Activated CD4-positive, alpha-beta T cell treated with anti-CD3 and anti-CD28 coated beads, Interleukin-2, amount 50 U/mL, for 24 hours (primary cell): ENCODE measurements at places on chromosomes 11 and 22.

DNA sequence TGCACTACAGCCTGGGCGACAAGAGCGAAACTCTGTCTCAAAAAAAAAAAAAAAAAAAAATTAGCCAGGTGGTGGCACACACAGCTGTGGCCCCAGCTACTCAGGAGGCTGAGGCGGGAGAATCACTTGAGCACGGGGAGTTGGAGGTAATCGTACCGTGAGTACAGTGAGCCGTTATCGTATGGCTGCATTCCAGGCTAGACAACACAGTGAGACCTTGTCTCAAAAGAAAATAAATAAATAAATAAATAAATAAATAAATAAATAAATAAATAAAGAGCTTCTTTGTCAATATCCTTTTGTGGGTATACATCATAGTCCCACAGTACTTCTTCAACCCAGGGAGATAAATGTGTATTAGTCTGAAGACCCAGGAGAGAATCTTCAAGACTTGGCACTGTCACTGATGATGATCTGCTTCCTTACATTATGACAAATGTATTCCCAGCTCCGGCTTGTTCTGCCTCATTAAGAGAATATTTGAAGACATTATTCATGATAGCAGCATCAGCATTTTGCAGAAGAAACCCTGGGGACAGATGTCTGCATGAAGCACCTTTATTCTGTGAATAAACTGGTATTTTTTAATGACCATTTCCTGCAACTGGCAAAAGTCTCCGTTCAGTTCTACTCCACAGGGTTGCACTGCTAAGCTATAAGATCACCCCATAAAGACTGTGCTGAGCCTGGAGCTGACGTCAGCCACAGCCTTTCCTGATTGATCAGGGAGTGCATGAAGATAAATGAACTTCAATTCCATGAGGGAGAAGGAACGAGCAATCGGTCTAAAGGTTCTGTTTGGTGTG lies 1.6 kb upstream of the ACY3 start:
- DNase-seq: no peak

- DNase-seq: no peak
Measured at GRCh38 chr11:12962306-12962705, 46.8 kb upstream of the RASSF10 start.

DNA sequence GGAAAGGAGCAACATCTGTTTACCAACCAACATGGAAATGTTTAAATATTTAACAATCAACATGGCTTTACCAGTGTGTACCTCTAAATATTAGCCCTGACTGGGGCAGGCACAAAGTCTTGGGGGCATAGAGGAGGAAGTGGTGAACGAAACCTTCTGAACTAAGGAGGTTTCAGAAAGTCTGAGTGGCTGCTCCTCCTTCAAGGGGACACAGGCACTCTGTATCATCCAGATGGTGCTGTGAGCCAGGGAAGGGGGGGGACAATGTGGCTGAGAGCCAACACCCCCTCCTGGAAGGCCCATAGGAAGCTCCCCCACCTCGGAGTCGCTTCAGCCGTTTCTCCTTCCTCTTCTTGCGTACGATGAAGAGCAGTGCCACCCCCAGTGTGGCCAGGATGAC lies 107.7 kb downstream of the CEP164 start:
- DNase-seq: no peak

DNA sequence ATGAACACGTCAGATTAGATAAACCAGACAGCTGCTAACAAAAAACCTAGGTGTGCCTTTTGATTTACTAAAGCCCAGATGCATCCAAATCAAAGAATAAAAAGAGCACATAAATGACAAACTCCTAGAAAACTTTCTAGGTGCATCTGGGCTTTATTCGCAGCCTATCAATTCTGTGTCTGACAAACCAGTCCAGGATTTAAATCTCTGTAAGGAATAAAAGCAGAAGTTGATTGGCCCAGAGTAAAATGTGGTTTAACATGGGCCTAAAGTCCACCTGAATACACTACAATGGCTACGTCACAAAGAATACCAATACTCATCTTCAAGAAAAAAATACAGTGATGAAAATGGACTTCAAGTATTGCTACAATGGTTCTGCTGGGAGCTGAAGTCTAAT lies 66.8 kb downstream of the SOX6 start:
- no peak for DNase-seq

GRCh38 chr11:73420136-73420535 lies 43.9 kb downstream of the RELT start:
- no peak for DNase-seq

DNA sequence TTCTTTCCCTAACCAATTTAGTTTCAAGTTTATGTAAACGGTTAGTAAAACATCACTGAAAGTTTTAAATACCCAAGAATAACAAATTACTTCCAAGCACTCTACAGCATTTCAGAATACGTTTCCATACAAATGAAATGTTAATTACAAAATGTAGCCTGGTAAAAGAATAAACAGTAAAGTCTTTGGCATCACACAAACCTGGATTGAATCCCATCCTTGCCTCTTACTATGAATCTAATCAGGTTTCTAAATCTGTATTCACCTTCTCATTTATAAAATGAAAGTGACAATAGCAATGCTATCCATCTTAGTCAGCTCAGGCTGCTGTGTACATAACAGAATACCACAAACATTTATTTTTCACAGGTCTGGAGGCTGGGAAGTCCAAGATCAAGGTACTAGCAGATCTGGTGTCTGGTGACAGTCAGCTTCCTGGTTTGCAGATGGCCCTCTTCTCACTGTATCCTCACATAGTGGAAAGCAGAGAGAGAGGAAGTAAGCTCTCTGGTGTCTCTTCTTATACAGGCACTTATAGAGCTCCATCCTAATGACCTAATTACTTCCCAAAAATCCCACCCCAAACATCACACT lies 19.2 kb downstream of the FAM168A start:
- no peak for DNase-seq

DNA sequence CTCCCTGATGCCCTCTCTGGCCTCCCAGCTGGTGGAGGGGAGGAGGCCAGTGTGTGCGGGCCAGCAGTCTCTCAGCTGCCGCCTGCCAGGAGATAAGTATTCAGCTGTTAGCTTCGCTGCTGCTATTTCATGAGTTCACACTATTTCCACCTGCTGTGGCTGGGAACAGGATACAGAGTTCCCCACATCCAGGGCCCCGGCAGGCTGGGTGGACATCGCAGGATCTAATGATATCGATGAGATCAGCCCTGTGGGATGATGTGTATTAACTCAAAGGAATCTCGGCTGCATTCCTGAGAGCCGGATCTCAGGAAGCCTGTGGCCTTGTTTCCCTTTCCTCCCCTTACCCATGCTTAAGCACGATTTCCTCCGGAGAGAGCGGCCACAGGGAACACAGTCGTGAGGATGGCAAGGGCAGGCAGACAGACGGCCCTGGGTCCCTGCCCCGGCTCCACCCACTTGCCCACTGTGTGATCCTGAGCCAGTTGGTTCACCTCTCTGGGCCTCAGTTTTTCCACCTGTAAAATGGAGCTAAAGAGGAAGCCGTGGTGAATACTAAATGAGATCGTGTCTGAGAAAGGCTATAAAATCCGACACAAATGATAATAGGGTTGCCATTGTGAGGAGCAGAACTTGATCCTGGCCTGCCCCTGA lies 6.5 kb upstream of the PVALB start:
- no peak for DNase-seq

GRCh38 chr11:128779036-128779435 lies 85.2 kb downstream of the FLI1 start:
- DNase-seq: no peak

GRCh38 chr11:123698546-123699127 lies 42.8 kb downstream of the ZNF202 start:
- no peak for DNase-seq

DNA sequence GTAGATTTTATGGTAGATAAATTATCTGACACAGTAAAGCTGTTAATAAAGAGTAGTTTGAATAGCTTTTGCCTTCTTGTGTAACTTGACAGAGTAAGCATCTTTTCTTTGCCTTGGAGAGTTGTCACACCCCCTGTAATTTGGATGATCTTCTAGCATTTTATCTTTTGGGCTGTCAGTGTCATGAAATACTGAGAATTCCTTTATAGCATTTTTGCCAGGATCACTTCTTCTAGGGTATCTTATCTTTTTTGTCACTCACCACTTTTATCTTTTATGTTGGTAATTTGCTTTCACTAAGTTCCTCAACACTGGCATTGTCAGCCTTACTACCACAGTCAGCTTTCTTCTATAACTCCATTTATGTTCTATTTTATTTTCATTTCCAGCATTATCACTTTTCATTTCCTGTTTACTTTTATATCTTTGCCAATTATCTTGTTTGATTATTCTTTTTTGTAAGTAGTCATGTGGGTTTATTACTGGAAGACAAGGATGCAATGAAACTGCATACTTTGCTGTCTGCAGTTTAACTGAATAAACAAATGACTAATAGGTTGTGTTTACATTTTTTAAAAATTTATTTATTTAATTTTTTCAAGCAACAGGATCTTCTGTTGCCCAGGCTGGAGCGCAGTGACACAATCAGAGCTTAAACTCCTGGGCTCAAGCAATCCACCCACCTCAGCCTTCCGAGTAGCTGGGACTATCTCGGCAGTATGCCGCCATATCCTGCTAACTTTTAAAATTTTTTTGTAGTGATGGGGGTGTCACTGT lies 28.1 kb upstream of the ACAT1 start:
- DNase-seq: no peak

DNA sequence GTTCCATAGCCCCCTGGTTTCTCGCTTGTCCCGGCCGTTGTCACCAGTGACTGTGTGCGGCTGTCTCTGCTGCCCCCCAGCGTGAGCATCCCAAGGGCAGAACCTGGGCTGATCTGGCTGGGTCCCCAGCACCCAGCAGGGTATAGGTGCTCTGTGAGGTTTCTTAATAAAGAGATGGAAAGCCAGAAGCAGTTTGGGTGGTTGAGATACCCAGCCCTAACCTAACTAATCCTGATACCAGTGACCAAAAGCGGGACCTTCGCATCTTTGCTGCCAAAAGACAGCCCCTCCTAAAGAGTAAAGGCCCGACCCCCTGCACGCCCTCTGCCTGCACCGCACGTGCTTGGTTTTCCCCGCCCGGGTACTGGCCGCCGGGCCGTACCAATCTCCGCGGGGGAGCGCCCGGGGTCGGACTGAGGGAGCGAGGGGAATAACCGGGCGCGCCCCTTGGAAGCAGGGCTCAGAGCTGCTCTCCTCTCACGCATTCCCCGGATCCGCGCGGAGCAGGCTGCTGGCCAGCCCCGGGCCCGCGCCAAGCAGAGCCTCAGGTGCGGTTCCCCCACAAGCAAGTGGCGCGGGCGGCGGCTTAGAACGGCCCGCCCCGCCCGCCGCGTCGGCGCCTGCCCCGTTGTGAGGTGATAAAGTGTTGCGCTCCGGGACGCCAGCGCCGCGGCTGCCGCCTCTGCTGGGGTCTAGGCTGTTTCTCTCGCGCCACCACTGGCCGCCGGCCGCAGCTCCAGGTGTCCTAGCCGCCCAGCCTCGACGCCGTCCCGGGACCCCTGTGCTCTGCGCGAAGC lies at the start of gene DGAT2:
TSS of gene DGAT2 (plus strand) at position 667 of the 797 bp plus-strand sequence. CDS start 214 bp downstream, outside the sequence.
- DNase-seq: peak; percentile 57

GRCh38 chr22:49861642-49862495 lies 8.2 kb downstream of the ZBED4 start:
- no peak for DNase-seq

GRCh38 chr11:1202154-1202775 lies 20.6 kb upstream of the MUC5B start:
- DNase-seq: no peak
